Panc1 (cell line): ENCODE measurements at places on chromosomes 11 and 22.

DNA sequence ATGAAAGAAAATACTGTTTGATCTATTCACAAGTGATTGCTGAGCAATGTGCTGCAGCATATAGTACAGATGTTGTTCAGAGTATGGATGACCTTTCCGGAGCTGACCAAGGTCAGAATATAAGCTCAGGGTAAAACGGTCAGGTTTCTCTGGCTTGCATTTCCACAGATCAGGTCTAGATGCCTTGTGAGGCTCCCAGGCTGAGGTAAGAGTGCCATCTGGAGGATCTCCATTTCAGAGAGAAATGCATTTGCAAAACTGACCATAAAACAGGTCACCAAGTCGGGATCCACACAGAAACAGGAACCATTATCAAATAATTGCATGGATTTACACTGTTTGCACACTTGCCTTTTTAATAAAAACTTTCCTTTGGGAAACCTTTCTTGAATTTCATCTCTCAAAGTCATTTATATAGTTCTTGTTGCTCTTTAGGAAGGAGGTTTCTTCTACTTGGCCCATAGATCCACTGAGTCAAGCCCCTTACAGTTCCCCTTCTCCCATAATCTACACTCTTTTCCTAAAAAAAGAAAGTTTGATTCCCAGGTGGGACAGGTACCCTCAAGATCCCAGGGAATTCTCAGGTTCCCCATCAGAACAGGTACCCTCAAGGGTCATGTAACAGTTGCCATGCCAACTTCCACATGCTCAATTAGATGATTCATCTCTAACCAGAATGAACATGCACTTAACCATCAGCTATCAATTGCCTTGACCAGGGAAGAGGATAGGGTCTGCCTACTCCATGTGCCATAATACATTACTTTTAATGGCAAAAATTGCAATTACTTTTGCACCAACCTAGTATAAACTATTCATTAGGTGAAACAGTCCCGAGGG lies 25.0 kb upstream of the TMPRSS5 start:
- peak; percentile 20 for DNase-seq

- DNase-seq = no peak
These were observed 2097.9 kb downstream of the LRRC4C start for GRCh38 chr11:39361557-39361956.

GRCh38 chr22:49997932-49998717 lies 14.4 kb downstream of the IL17REL start:
- DNase-seq = no peak

- no peak for DNase-seq
These were observed 31.8 kb downstream of the FAM118A start for GRCh38 chr22:45341498-45341897.

DNA sequence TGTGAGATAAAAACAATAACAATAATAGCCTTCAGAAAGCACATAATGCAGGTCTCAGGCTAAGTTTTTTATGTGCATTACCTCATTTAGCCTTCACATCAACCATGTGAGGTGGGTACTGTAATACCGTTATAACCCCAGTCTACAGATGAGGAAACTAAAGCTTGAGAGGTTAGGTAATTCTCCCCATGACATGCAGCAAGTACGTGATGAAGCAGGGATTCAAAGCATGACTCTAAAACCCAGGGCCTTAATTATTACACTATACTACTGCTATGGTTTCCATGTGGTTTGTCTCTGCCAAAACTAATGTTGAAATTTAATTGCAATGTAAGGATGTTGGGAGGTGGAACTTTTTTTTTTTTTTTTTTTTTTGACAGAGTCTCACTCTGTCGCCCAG lies 37.7 kb upstream of the FDX1 start:
- no peak for DNase-seq

DNA sequence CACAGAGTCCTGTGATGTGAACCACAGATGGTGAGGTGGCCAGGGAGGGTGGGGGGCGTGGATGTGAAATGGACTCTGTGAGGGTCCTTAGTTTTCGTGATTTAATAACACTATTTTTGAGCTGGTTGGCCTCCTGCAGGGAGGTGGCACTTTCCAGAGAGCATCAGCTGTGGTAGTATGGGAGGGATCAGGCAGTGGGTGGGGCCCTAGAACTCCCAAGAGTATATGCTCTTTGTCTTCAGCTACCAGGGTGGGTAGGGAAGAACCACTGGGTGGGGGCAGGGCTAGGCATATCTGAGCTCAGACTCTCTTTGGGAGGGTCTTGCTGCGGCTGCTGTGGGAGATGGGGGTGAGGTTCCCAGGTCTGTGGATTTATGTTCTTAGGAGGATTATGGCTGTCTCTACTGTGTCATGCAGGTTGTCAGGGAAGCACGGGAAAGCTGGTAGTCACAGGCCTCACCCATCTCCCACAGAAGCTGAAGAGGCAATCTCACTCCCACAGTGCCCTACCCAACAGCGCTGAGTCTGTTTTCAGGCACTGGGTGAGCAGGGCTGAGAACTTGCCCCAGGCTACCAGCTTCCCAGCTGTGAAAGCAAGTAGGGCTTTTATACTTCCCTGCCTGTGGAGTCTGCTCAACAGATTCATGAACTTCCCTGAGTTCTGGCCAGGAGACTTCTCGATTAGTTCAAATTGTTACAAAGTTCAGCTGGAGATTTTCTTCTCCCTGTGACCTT lies 47.9 kb upstream of the SNX19 start:
- DNase-seq = no peak

DNA sequence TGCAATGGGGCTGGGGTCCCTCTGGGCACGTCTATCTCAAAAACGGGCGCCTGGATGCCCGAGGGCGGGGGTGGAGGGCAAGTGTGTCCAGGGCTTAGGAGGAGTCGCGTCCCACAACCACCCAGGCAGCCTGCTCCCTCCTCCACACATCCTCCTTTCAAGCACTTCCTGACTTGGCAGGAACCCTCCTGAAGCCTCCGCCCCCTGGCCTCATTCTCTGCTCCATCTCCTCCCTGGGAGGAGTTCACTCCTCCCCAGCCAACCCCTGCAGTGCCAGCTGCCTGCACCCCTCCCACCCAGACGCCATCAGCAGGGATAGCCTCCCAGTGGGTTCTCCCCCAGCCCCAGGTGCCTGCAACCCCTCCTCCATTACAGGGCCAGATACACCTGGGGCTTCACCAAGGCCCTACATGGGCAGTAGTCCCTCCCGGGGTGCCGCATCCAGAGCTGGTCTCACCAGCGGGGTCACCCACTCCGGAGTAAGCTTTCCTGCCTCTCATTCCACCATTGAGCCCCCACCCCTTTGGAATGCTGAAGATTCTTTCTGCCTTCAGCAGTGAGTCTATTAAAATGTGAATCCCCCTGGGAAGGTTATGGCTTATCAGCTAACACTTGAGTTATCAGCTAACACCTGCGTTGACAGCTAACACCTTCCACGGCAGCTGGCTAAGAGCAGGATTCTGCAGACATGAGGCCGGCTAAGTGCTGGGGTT lies 24.4 kb downstream of the RTN4R start:
- no peak for DNase-seq

DNA sequence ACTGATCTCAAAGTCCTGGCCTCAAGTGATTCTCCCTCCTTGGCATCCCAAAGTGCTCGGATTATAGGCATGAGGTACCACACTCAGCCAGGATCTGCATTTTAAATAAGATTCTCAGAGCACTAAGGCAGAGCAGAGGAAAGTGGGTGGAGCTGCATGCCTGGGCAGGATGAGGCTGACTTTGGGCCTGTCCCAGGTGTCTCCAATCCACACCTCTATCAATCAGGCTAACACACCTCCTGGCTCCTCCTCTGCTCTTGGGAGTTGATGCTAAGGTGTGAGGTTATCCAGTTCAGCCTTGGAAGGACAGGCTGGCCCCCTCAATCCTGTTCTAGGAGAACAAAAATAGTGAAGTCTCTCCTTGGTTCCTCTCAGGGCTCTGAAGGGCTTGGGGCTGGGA lies 30.2 kb upstream of the P2RY2 start:
- no peak for DNase-seq

DNA sequence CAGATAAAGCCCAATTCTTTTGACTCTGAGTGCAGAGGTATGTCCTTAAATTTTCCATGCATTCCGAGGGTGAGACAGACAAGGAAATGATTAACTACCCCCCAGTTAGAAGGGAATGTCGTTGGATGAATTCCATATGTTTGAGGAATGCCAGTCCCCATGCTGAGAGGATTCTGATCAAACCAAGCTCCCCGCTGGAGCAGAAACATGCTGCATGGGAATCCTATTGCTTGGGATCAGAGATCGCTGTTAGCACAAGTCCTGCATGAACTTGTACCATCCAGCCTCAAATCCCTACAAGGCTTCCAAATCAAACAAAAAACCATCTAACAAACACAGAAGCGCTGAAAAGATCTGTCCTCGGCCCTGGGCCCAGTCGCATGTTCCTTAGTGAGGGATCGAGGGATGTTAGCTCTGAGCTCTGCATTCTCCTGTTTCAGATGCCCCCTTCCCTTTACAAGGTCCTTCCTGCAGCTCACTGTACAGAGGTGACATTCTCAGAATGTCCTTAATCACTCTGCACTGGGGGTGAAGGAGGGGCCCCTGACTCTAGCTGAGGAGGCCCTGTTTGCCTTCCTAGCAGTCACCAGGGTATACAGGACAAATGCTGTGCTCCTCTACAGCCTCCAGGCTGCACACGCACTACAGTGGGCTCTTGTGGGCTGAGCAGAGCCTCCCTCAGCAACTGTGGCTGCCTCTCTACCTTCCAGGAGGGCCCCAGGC lies 353.4 kb downstream of the TENM4 start:
- no peak for DNase-seq

GRCh38 chr11:121337740-121338272 lies 45.2 kb downstream of the SC5D start:
- DNase-seq = no peak

DNA sequence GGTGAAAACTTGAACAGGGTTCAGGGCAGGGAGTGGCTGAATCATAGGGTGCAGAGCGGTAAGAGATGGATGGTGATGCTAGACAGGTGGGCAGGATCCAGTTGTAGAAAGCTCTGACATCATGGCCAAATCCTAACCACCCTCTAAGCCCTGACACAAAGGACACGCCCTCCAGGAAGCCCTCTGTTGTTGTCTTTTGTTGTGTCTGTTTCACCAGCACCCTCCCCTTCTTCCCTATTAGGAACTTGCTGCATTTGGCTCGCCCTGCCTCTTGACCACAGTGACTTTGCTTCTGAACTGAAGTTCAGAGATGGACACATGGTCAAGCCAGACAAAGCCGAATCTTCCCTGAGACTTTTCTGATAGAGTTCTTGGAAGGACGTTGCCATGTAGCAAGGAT lies 14.2 kb upstream of the APOL6 start:
- no peak for DNase-seq

- no peak for DNase-seq
These were observed 72.1 kb downstream of the PTPRJ start for GRCh38 chr11:48052183-48053044.

DNA sequence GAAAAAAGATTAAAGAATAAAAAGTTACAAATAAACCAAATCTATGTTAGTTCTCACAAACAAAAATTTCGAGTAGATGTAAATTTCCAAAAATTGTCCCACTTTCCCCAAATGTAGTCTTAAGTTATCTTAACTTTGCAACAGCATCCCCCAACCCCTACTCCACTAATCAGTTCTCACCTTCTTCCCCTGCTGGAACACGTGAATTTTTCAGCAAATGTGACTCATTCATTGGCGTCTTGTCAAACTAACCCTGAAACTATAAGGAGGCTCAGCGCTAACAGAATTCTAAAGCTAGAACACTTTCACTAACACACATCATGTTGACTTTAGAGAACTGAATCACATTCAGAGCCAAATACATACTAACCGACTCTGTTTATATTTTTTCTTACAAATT lies 46.1 kb downstream of the PHF21A start:
- peak; percentile 46 for DNase-seq

DNA sequence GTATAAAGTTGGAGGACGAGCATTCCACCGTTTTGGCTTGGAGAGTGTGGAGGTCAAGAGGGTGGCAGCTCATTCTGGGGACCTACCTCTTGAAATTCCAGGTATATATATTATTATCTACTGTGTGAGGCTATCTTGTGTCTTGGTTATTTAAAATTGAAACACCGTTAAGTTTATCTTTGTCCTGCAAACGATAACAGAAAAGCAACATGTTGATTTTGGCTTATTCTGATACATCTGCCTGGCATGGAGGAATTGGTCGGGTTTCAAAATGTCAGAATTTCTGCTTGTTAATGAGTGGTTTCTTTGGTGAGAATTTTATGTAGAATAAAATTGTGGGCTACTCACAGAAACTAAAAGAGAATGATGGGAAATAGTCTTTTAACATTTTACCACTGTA lies 54.4 kb downstream of the SVIP start:
- DNase-seq = no peak
